Osteoblast (primary cell): ENCODE measurements at places on chromosomes 4 and X.
A peak's percentile ranks its signal among the peaks of the same experiment; 100 is the strongest.

DNA sequence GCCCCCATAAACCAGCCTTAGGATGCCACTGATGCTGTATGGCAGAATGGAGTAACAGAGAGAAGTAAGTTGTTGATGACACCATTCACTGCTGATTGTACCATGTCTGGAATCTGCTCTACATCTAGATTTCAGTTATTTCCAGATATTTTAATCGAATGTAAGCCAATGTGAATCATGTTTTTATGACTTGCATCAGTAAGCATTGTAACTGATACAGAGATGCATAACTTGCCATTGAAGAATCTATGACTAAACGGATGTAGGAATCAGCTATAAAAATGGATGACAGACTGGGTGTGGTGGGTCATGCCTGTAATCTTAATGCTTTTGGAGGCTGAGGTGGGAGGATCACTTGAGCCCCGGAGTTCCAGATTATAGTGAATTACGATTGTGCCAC is 161.0 kb upstream of the GATB start:
- DNase-seq, result peak; percentile 64
- no peaks in the 10 kb centered on the region for H3K36me3 ChIP-seq
- peak overlapping the region; percentile 81 for H3K27ac ChIP-seq

DNA sequence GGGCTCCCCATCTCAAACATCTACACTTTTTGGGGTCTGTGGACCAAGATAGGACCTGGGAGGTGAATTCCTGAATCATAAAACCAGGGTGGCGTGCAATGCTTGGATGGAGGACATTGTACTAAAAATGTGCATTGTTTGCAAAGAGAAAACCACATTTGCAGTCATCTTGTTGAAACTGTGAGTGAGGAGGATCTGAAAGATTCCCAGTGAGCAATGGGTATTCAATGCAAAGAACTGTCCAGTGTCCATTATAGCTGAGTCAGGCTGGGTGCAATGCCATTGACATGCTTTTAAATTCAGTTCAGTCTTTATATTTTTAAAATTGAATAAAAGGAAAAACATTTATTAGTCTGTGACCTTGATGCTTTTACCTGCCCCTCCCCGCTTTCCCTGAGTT is 215.7 kb downstream of the STK32B start:
- DNase-seq, result peak; percentile 69
- H3K4me1 ChIP-seq, result no peaks in the 10 kb centered on the region
- H3K27me3 ChIP-seq, result no peaks in the 10 kb centered on the region
- no peak overlapping the region for H3K27ac ChIP-seq

DNA sequence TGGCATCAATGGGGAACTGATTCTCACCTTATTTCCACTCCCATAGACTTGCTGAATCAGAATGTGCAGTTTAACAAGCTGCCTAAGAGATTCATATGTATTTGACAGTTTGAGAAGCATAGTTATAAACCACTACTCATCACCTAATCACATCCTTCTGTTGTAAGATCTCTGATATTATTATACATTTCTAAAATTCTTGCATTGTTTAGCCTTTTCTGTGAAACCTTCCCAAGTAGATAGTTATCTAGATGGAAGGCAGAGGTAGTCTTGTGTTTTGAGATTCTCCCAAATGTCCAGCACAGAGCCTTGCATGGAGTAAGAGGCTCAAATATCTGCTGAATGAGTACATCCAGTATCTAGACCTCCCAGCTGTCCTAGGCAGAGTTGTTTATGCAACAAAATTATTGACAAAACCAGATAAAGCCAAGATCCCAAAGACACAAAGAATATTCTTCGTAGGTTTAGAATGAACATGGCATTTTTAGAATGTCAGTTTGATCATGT is 227.3 kb downstream of the KDR start:
- DNase-seq, result no peak
- no peaks in the 10 kb centered on the region for H3K36me3 ChIP-seq
- H3K27me3 ChIP-seq, result no peaks in the 10 kb centered on the region
- H3K4me1 ChIP-seq, result no peaks in the 10 kb centered on the region
- H3K4me3 ChIP-seq, result no peak overlapping the region

- no peaks in the 10 kb centered on the region for H3K4me1 ChIP-seq
- no peaks in the 10 kb centered on the region for H3K27me3 ChIP-seq
- H3K4me3 ChIP-seq, result no peak overlapping the region
- no peak overlapping the region for H3K27ac ChIP-seq
- no peaks in the 10 kb centered on the region for H3K36me3 ChIP-seq
- no peak for DNase-seq
These were observed 355.0 kb upstream of the EMCN start for GRCh38 chr4:100872811-100873210.

- H3K27me3 ChIP-seq, result peaks cover 20% of the 10 kb centered on the region
- no peak for DNase-seq
- peak overlapping the region; percentile 64 for H3K4me3 ChIP-seq
- no peak overlapping the region for H3K27ac ChIP-seq
These were observed 18.9 kb upstream of the GPR101 start for GRCh38 chrX:137052643-137053235.

DNA sequence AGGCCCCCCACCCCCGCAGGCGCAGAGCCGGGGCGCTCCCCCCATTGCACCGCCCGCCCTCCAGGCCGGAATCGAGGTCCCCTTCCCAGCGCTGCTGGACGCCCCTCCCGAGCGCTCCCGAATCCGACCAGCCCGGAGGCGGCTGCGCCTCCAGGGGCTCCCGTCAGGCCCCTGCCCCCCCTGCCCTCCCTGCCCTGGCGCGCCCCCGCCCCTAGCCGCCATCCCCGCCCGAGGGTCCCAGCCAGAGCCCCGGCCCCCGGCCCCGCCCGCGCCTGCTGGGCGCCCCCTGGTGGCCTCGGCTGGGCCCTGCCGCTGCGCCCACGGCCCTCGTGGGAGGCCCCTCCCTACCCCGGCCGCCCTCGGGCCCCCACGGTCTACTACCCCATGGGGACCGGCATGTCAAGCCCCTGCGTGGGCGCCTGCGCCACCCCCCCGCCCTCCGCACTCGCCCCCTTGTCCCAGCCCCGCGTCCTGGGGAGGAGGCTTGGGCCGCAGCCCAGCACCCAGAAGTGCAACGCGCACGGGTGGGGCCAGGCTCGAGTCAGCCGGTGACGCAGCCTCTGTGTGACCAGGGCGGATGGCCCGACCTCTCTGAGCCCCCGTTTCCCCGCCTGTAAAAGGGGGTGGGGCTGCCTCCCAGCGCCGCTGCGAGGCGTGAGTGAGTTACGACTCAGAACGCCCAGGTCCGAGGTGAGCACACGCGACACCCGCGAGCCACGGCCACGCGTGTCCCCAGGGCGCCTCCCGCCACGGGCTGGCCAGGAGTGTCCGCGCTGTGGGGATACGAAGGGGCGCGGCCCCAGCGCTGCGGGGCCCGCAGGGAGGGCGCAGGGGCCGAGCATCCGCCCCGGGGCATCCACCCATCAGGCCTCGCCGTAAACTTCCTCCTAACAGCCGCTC is 104.9 kb downstream of the FAM53A start:
- peak overlapping the region; percentile 11 for H3K27ac ChIP-seq
- H3K4me1 ChIP-seq, result peaks cover 5% of the 10 kb centered on the region
- no peaks in the 10 kb centered on the region for H3K36me3 ChIP-seq

GRCh38 chrX:154727871-154728270 is 23.0 kb downstream of the GAB3 start:
- H3K36me3 ChIP-seq, result no peaks in the 10 kb centered on the region
- DNase-seq, result no peak
- peaks cover 43% of the 10 kb centered on the region for H3K4me1 ChIP-seq
- H3K27ac ChIP-seq, result peak overlapping the region; percentile 40
- no peaks in the 10 kb centered on the region for H3K27me3 ChIP-seq
- no peak overlapping the region for H3K4me3 ChIP-seq

- H3K4me1 ChIP-seq, result no peaks in the 10 kb centered on the region
- no peak for DNase-seq
- no peak overlapping the region for H3K27ac ChIP-seq
- no peak overlapping the region for H3K4me3 ChIP-seq
- no peaks in the 10 kb centered on the region for H3K27me3 ChIP-seq
These were observed 143.6 kb downstream of the GRID2 start for GRCh38 chr4:92447255-92447905.

GRCh38 chr4:119493419-119493818 is 135.2 kb downstream of the PDE5A start:
- H3K4me1 ChIP-seq, result no peaks in the 10 kb centered on the region
- no peak for DNase-seq
- peaks cover 40% of the 10 kb centered on the region for H3K36me3 ChIP-seq
- H3K27ac ChIP-seq, result no peak overlapping the region

GRCh38 chrX:3779546-3779945 is 66.1 kb upstream of the PRKX start:
- H3K36me3 ChIP-seq, result no peaks in the 10 kb centered on the region
- H3K27me3 ChIP-seq, result no peaks in the 10 kb centered on the region
- no peaks in the 10 kb centered on the region for H3K4me1 ChIP-seq
- no peak overlapping the region for H3K4me3 ChIP-seq
- H3K27ac ChIP-seq, result no peak overlapping the region

- H3K27ac ChIP-seq, result no peak overlapping the region
- no peaks in the 10 kb centered on the region for H3K36me3 ChIP-seq
- H3K27me3 ChIP-seq, result no peaks in the 10 kb centered on the region
- H3K4me1 ChIP-seq, result no peaks in the 10 kb centered on the region
- peak; percentile 57 for DNase-seq
These were observed 21.8 kb downstream of the CMC4 start for GRCh38 chrX:155048977-155049619.

- H3K27ac ChIP-seq, result no peak overlapping the region
- no peaks in the 10 kb centered on the region for H3K4me1 ChIP-seq
- H3K27me3 ChIP-seq, result peaks cover 2% of the 10 kb centered on the region
- no peaks in the 10 kb centered on the region for H3K36me3 ChIP-seq
- DNase-seq, result no peak
These were observed 10.1 kb upstream of the AMBN start for GRCh38 chr4:70581980-70582379.

GRCh38 chr4:1400831-1401408 is 5.3 kb downstream of the NKX1-1 start:
- peaks cover 39% of the 10 kb centered on the region for H3K27me3 ChIP-seq
- peak; percentile 87 for DNase-seq
- H3K4me1 ChIP-seq, result no peaks in the 10 kb centered on the region
- no peak overlapping the region for H3K27ac ChIP-seq
- no peak overlapping the region for H3K4me3 ChIP-seq

DNA sequence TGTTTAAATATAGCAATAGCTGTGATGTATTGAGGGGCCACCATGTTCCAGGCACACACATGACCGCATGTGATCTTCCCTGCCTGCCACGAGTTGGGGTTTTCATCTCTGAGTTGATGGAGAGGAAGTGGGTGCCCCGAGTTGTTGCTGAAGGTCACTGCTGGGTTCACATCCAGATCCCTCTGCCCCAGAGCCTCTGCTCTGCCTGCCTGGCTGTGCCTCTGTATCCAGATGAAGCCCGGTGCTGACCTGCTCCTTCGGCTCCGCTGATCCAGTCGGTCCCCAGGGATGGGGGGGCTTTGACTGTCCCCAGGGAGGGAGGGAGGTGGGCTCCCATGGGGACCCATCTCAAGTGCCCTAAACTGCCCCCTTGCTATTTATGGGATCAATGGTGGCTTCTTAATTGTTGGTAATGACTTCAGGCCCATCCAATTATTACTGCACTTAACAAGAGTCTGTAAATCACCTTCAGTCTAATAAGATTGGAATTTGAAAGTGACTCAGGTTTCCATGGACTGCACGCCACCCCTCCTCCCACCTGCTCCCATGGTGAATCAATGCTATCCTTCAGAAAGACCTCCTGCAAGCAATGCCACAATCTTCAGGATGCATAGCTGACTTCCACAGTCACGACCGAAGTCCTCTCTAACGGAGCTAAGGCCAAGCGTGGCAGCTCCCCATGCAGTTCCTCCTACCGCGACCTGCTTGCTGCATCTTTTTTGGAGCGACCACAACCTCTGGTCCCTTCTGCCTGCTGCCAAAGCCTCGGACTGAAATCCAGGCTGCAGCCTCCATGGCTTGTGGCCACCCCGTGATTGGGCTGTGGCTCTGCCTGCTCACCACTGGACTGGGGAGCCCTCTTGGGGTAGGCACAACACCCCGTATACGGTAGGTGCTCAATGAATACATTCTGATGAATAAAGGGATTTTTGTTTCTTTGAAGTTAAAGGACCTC is 73.1 kb downstream of the CPZ start:
- H3K36me3 ChIP-seq, result no peaks in the 10 kb centered on the region
- no peaks in the 10 kb centered on the region for H3K4me1 ChIP-seq
- H3K27ac ChIP-seq, result no peak overlapping the region
- H3K27me3 ChIP-seq, result no peaks in the 10 kb centered on the region
- H3K4me3 ChIP-seq, result no peak overlapping the region

- H3K4me3 ChIP-seq, result no peak overlapping the region
- H3K27ac ChIP-seq, result no peak overlapping the region
- H3K4me1 ChIP-seq, result no peaks in the 10 kb centered on the region
- no peaks in the 10 kb centered on the region for H3K36me3 ChIP-seq
These were observed 88.4 kb upstream of the AFF2 start for GRCh38 chrX:148412006-148412405.

DNA sequence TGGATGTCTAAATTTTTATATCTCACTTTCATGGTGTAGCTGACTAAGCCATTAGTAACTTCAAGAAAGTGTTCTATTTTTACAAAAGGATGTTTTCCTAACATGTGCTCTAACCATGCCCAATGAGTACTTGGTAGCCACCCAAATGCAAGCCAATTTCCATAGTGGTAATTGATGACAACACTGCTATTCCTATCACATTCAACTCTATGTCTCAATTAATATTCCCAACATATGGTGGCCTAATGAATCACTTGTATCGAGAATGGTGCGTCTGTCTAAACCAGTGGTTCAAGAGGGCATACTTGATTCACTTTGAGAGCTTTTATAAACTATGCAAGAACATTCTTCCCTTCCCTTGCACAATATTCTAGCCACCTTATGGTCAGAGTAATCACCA is 112.9 kb upstream of the GPRIN3 start:
- no peak overlapping the region for H3K27ac ChIP-seq
- H3K36me3 ChIP-seq, result no peaks in the 10 kb centered on the region
- H3K27me3 ChIP-seq, result no peaks in the 10 kb centered on the region
- H3K4me3 ChIP-seq, result no peak overlapping the region
- no peak for DNase-seq
- no peaks in the 10 kb centered on the region for H3K4me1 ChIP-seq

GRCh38 chrX:37076983-37077382 is 68.8 kb downstream of the FAM47C start:
- no peaks in the 10 kb centered on the region for H3K36me3 ChIP-seq
- H3K27me3 ChIP-seq, result no peaks in the 10 kb centered on the region
- H3K4me3 ChIP-seq, result no peak overlapping the region
- no peaks in the 10 kb centered on the region for H3K4me1 ChIP-seq

GRCh38 chrX:55451626-55451989 is 319 bp upstream of the MAGEH1 start:
- peak overlapping the region; percentile 73 for H3K4me3 ChIP-seq
- peaks cover 4% of the 10 kb centered on the region for H3K4me1 ChIP-seq
- H3K36me3 ChIP-seq, result no peaks in the 10 kb centered on the region

DNA sequence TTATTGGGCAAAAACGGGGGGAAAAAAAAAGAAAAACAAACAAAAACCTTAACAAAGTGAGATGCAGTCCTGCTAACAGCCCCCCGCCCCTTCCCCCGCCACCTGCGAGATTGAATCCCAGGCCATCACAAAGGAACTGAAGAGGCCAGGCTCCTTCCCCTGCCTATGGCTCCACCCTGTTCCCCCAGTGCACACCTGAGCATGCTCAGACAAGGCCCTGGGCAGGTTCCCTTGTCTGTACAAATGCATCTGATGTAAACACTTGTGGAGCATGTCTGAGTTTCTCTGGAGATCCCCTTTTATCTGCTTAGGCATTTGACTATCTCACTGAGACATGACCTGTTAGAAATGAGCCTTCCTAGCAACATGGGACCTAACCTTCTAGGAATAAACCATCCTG is 983.7 kb upstream of the PABPC4L start:
- no peaks in the 10 kb centered on the region for H3K36me3 ChIP-seq
- no peaks in the 10 kb centered on the region for H3K27me3 ChIP-seq
- DNase-seq, result no peak
- H3K27ac ChIP-seq, result no peak overlapping the region
- no peaks in the 10 kb centered on the region for H3K4me1 ChIP-seq
